ENCODE measurements at places on chromosomes 1 and 21. TPM values are rescaled to one million over a fixed set of nuclear protein-coding genes. Genes with fewer than 3 reads are reported as not detected.

The RPS8 gene
- 3,275 TPM for total RNA-seq

The TTC39A gene
- not detected for total RNA-seq

The CFAP141 gene
- not detected for total RNA-seq

The TRABD2B gene
- not detected for total RNA-seq

The TINAGL1 gene
- not detected for total RNA-seq

The PNRC2 gene
- total RNA-seq = 142 TPM

The OR2T29 gene
- not detected for total RNA-seq

The ST6GALNAC5 gene
- total RNA-seq = not detected

The CLCNKB gene
- not detected for total RNA-seq

The SLC44A5 gene
- total RNA-seq = not detected

The C1orf87 gene
- total RNA-seq = not detected

The LRRIQ3 gene
- 1.9 TPM for total RNA-seq

The SNIP1 gene
- 21.3 TPM for total RNA-seq

The YBX1 gene
- 1,224 TPM for total RNA-seq

The CFHR1 gene
- not detected for total RNA-seq

The FABP3 gene
- not detected for total RNA-seq

The DAP3 gene
- total RNA-seq = 159 TPM

The OR6N1 gene
- total RNA-seq = not detected

The RGSL1 gene
- total RNA-seq = not detected

The CELA2A gene
- not detected for total RNA-seq

The DIO1 gene
- not detected for total RNA-seq

The S100A7 gene
- not detected for total RNA-seq

The MSH4 gene
- 0.39 TPM for total RNA-seq

The GBP1 gene
- 79.9 TPM for total RNA-seq

The FCRLA gene
- total RNA-seq = not detected

The S100A7A gene
- total RNA-seq = not detected

The WNT3A gene
- total RNA-seq = not detected

The BCL10 gene
- 28.8 TPM for total RNA-seq

The FYB2 gene
- not detected for total RNA-seq

Data from activated CD4-positive, alpha-beta T cell treated with anti-CD3 and anti-CD28 coated beads for 36 hours (primary cell).